Activated T-helper 1 cell treated with Interleukin-2 at 50 U/mL for 16 hours (primary cell): ENCODE measurements at places on chromosomes 7 and 10.
A peak's percentile ranks its signal among the peaks of the same experiment; 100 is the strongest.

DNA sequence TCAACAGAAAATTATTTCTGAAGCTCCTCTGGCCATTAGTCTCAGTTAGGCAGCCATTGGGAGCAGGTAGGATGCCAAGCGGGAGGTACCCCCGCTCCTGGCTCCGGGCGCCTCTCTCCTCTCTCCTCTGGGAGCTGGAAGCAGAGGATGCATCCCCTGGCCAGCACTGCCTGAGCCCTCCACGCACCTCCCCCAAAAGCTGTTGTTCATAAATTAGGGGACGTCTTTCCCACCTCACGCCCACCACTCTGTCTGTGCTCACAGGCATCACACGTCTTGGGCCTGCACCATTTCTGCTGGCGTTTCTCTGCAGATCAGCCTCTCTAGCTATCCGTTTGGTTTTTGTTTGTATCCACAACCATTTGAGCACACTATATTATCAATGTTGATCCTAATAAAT is 609.0 kb upstream of the FOXK1 start:
- no peak for DNase-seq

- peak; percentile 72 for DNase-seq
Measured at GRCh38 chr10:90871766-90872647, at the start of gene RPP30. TSS of gene RPP30 (plus strand) at chr10:90871974. CDS start at chr10:90871987, 13 bp downstream.

DNA sequence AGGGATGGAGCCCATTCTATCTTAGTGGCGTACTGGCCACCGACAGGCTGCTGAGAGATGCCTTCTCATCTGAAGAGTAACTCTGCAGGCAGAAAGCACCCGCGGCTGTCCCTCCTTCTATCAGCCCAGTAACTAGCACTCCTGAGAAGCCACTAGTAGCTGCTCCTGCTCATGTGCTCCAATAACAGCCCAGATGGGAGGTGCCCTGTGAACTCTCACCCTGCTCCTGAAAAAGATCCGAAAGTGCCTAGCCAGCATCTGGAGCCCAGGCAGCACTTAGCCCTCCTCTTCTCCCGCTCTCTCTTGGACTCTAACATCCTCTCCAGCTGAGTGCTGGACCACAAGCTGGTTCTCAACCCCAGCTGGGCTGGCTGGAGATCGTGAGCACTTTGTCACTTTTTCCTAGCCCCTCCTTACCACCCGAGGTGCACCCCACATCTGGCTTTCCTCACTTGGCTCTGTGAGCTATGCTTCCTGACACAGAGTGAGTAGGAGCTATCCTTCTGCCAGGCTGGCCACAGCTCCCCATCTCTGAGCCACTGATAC is 239.2 kb downstream of the GRID1 start:
- DNase-seq = no peak

- no peak for DNase-seq
Measured at GRCh38 chr10:46301721-46302479, 15.1 kb downstream of the ANTXRL start.

DNA sequence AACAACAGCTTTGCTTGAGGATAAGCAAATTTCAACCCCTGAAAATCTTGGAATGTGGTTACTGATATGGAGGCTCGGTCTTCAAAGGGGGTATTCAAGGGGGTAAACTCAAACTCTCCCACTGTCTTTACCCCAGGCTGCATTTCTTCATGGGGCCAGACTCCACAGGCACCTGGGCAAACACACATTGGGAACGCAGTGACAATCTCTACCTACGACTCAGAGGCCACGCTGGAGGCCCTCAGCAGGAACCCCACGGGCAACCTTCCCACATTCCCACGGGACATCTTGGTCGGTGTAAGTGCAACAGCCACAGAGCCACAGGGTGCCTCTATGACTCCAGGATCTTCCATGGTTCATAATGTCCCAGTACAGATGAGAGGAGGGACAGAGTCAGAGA is 2.2 kb upstream of the INSIG1 start:
- DNase-seq = no peak

DNA sequence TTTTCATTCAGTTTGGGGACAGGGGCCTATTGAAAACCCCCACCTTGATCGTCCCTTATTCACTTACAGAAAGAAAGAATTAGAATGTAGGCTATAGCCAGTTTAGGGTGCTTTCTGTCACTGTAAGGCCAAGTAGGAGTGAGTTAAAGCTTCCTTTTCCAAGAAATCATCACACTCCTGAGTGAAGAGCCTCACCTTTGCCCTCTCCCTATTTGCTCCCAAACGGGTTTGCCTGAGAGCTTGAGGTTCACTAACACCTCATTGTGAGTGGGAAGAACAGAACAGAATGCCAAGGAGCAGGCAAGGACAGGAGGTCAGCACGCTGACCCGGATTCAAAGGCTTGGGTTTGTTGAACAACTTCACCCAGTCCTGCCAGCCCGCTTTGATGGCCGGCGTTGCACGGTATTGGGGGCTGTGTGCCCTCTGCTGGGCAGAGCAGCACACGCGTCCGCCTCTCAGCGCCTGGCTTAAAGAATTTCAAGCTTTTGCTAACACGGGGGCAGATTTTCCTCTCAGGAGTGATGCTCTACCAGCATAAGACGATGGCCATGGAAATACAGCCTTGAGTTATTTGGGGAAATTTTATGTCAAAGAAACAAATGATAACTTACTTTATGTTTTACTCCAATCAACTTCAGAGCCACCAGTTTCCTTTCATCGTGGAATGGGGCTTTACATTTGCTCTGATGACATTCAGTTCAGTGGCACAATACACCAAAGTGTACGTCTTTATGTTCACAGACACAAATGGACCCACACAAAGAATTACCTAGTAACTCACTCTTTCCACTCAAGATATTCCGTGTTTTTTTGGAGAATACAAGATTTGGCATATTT is 470.0 kb downstream of the SUGCT start:
- no peak for DNase-seq

DNA sequence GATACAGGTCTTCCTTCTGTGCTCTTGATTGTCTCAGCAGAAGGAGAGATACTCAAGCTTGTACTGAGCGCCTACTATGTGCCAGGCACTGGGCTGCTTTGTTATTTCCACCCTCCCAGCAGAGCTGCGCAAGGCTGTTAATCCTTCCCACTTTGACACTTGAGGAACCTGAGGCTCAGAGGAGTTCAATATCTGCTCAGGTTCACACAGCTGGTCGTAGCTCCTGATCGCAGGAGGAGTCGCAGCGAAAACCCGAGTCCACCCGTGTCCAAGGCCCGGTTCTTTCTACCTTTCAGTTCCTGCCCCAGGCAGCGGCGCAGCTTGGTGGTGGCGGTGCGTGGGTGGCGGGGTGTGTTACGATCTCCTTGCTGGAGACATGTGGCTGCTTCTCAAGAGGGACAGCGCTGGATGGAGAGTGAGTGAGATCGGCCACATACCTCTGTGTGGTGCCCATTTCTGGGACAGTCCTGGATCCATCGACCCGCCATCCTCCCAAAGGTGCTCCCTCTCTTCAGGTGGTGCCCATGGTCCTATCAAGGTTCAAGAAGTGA is 26.5 kb upstream of the SAMD8 start:
- DNase-seq = no peak

GRCh38 chr7:154255324-154255723 is 203.1 kb downstream of the DPP6 start:
- no peak for DNase-seq

DNA sequence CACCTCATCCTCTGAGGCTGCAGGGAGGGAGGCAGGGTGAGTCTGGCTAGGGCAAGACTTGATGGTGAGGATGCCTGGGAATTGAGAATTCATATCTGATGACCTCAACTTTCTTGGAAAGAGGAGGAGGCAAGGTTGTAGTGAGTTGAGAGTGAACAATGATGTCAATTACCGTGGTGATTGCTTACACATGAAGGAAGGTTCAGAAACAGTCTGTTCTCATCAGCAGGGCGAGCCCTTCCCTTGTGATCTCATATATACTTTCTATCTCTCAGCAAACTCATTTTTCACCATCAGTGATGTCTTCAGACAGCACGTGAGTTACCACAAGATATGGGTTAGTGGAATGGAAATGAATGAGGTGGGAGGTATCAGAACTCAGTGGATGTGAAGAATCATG is 20.1 kb upstream of the COL13A1 start:
- DNase-seq = no peak

DNA sequence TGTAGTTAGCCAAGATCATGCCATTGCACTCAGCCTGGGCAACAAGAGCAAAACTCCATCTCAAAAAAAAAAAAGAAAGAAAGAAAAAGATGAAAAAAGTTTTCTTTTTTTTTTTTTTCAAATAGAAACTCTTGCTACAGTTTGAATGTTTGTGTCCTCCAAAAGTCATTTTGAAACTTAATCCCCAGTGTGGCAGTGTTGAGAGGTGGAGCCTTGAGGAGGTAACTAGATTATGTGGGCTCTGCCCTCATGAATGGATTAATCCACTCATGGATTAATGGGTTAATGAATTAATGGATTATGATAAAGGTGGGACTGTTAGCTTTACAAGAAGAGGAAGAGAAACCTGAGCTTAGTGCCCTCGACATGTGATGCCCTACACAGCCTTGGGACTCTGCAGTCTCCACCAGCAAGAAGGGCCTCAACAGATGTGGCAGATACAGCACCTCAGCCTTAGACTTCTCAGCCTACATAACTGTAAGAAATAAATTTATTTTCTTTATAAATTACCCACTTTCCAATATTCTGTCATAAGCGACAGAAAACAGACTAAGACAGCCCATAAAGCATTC is 25.1 kb downstream of the CPEB3 start:
- no peak for DNase-seq

DNA sequence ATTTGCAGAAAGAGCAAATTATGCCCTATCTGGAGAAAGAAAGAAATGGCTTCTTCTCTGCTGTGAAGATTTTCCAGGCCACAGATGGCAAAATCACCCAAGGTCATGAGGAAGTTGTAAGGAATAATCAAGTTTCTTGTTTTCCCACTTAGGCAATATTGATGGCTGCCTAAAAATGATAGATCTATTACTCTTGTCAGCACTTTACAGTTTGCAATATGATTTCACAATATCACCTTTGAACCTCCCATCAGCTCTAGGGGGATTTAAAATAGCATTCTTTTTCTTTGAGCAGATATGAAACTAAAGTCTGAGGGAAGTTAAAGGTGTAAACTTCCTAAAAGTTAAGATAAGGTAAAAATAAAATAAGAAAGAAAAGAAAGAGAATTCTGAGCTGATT is 6.7 kb downstream of the NPSR1 start:
- no peak for DNase-seq

DNA sequence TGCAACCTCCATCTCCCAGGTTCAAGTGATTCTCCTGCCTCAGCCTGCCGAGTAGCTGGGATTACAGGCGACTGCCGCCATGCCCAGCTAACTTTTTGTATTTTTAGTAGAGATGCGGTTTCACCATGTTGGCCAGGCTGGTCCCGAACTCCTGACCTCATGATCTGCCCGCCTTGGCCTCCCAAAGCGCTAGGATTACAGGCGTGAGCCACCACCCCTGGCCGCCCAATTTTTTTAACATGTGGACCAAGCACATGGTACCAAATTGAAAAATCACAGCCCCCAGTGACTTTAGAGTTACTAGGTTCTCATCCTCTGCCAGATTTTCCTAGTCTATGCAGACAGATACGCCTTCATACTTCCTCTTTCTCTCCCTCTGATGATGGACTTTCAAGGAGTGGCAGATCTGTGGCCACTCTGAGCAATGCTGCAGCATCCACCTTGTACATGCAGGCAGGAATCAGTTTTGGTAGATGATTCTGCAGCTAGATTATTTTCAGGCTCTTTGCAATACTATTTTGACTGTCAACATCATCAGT is 34.0 kb upstream of the EZH2 start:
- no peak for DNase-seq

DNA sequence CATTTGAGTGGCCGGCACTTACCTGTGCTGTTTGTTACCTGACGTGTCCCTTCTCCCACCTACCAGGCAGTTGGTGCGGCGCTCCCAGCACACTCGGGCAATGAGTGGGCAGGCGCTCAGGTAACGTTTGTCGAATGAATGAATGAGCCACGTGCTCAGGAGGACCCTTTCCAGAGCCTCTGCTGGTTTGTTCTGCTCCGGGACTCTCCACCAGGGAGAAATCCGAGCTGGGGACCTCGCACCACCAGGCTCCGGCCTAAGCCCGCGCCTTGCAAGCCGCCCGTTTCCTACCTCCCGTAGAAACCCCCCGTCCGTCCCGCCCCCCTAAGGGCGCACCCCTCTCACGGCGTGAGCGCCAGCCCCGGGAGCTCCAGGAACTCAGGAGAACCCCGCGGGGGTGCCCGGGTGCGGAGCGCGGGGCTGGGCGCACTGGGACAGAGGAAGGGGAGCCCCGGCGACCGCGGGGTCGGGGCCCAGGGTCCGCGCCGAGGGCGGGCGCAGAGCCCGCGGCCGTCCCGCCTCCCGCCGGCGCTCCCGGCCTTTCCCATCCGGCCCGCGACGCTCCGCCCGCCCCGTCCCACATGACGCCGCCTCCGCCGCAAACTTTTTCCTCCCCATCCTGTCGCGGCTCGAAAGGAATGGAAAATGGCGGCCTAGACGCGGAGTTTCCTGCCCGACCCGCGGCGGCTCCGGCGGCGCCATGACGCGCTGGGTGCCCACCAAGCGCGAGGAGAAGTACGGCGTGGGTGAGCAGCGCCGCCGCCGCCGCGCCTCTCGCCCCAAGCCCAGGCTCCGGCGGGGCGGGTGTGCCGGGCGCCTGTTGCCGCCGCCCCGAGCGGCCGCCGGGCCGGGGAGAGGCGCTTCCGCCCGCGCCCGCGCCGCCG is at the start of gene DOCK1:
Gene DOCK1 (plus strand): TSS at position 611 of the 884 bp plus-strand sequence. CDS start 90 bp downstream, at position 701.
- DNase-seq = no peak

DNA sequence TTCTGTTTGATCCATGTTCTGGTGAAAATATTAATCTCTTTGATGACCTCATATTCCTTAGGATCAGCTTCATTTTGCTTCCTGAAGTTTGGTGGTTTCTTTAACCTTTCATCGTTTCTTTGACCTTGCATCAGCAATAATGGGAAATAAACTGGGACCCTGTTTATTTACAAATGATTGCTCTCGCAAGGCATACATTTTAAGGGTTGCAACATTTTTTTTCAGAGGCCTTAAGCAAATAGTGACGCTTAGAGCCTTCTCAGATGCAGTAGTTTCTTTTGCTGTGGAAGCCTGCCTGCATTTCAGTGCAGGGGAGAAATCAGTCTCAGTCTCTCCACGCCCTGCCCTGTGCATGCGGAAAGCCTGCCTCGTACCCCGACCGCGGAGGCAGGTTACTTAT is 139.1 kb upstream of the NPS start:
- DNase-seq = no peak

DNA sequence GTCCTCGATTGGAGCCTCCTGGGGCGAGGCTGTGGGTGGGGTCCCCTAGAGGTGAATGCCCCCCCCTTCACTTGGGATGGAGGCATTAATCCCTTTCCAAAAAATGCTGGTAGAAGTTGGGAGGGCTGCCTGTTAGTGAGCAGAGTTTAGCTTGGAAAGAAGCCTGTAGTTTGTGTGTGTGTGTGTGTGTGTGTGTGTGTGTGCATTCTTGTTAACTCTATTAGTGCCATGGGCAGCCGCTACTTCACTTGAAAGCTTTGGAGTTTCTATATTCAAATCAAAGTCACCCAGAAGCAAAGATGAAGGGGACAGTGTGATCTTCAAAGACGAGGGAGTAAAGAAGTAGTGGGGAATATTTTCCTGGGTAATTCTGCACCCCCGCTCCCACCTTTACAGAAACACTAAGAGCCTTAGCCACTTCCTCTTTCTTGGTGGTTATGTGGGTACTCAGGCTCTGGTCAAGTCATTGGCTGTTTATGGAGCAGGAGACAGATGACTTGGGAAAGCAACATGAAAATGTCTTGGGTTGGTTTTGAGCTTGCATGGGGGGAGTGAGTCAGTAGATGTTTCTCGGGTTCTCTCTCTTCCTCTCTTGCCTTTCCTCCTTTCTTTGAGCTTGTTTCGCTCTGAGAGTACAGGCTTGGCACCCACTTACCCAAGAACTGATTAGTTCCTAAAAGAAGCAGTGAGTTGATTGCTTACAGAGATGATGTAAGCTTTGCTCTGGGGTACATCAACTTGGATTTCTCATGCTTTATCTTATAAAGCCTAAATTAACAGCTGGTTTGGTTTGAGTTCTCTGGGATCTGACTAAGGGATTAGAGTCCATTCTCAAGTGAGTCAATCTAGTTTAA is 35.9 kb downstream of the TCF7L2 start:
- no peak for DNase-seq
